ENCODE measurements at places on chromosomes 13 and 19.

DNA sequence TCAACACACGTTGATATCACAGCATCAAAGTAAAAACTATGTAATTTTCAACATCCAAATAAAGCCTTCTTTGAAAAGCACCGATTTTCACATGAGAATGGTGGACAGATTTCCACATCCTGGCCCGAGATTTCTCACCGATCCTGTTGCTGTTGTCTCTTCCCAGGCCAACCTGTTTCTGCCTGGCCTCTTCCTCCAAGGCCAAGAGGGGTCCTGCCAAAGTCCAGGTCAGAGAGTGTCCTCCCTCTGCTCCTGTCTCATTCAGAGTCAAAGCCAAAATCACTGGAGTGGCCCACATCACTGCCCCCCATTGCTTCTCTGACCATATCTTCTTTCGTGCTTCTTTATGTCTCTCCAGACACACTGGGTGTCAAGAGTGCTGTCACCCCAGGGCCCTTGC, 49.5 kb downstream of the CHST8 start:
- no peak for DNase-seq

DNA sequence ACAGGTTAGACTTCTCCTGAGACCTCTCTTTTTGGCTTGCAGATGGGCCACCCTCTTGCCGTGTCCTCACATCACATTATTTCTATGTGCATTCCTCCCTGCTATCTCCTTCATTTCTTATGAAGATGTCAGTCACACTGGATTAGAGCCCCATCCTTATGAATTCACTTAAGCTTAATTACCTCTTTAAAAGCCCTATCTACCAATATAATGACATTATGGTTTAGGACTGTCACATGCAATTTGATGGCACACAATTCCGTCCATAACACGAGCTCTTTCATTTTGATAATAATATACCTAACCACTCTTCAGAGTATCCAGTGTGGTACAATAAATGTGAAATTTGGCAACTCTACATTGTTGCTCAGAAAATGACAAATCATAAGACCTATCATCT, 1037.3 kb downstream of the DIAPH3 start:
- DNase-seq = no peak

DNA sequence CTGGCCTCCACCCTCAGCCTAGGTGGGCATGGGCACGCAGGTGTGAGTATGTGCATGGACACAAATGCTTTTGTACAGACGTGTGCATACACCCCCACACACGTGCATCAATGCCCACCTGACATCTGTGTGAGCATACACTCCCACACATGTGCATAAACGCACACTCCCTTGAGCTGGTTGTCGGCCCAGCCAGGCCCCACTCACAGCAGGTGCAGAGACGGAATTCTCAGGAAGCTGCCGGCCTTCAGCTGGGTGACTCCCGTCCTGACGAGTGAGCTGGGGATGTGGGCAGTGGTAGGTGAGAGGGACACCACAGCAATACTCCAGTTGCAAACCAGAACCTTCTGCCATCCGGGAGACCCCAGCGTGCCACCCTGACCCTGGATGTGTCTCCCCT, 1.0 kb downstream of the LGI4 start:
- no peak for DNase-seq

GRCh38 chr13:110214637-110215036, 92.3 kb downstream of the COL4A1 start:
- no peak for DNase-seq

DNA sequence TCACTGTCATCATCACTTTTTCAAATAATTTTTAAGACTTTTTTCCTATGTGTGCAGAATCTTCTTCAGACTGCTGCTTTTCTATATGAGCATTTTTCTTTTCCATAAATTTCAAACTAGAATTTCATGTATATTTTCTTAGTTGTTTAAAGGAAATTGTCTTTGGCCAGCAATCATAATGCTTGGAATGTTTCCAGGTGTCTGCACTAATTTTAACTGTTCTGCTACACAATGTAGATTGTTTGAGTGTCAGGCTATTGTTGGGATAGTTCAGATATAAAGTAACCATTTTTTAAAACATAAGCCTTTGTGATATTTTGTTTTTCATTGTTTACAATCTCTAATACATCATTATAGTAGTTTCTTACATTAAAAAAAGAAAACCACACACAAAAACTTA, 1418.5 kb downstream of the EFNB2 start:
- DNase-seq = no peak

DNA sequence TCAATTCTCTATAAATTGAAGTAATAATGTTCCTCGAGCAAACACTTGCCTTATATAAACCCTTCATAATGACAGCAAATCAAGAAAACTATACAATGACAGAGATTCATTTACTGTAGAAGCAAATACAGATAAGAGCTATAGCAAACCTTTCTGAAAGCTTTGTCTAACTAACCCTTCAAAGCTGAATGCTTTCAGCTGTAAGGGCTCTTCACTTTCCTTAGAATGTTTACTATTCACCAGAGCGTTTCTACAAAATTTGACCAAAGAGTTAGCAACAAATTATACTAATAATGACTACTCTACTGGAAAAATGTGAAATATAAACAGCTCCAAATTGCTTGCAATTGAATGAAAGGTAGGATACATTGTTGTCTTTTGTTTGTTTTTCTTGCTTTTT, 218.1 kb downstream of the SLITRK5 start:
- DNase-seq = peak; percentile 50

DNA sequence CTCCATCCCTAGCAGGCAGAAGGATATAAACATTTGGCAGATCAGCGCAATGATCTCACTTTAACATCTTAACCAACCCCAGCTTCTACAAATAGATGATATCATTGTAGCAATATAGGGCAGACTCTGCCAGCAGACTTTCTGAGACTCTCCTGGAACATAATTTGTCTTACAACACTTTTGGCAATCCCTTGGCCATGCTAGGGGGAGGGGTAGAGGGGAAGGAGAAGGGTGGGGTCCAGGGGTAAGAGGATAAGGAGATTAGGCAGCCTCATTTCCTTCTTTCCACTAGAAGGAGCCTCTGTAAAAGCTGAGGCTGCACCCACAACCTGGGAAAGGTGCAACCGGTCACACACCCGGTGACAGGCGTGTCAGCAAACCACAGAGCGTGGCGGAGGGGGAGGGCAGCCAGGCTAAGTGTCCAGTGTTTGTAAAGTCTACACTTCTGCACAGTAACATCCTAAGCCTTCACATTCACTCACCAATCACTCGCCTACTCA, 8.7 kb upstream of the UBAC2 start:
- no peak for DNase-seq

DNA sequence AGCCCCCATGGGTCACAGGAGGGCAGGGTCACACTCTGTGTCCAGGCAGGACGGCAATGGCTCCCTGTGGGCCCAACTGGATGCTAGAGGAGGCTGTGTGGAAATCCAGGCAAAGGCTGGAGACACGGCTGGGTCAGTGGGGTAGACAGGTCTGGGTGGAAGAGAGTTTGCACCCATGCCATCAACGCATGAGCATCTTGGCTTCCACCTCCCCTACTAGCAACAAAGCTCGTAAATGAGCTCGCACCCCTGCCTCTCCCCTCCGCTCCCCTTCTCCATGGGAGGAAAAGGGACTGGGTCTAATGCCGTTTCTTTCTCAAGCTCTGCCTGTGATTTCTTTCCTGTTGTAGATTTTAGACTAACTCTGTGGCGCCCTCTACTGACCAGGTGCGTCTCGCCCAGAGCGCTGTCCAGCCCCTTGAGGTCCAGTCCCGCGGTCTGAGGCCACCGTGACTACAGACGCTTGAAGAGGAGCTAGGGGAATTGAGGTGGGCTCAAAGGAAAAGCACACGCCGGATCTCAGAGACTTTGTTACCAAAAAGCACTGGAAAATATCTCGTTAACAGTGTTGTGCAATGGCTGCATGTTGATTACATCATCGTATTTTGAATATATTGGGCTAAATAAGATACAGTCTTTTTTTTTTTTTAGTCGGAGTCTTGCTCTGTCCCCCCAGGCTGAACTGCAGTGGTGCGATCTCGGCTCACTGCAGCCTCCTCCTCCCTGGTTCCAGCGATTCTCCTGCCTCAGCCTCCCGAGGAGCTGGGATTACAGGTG, 50.7 kb upstream of the USP29 start:
- no peak for DNase-seq

DNA sequence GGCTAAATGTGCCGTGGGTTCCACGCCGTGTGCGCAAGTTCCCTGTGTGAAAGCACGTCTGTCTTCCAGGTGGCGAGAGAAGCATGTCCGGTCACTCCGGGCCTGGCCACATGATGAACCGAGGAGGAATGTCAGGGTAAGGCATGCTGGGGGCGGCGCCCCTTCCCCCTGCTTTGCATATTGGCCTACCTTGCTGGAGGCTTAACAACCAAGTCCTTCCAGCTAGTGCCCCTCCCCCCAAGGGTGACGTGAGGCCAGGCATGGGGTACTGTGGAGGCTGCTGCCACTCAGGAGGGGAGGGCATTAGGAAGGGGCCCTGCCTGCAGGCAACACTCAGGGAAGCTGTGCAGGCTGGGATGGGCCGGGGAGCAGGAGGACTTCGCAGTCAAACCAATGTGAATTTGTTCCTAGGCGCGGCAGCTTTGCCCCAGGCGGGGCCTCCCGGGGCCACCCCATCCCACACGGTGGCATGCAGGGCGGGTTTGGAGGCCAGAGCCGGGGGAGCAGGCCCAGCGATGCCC, 12.5 kb downstream of the MICOS13 start:
- DNase-seq = no peak

- no peak for DNase-seq
Measured at GRCh38 chr13:39474600-39474999, 128.4 kb downstream of the LHFPL6 start.

DNA sequence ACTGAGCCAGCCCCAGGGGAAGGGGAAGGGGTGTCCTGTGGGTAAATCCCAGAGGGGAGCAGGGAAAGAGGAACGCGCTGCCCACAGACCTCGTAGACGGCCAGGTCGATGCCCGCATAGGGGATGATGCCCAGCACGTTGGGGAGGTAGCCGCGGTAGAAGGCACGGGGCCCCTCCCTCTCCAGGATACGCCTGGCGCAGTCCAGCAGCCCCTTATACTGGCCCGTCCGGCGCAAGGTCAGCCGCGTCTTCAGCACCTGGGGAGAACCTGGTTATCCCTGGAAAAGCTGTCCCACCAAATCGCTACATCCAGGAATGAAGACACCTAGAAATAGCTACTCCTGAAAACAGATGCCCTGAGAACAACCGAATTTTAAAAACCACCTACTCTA, 7.4 kb downstream of the SLC25A23 start:
- no peak for DNase-seq

DNA sequence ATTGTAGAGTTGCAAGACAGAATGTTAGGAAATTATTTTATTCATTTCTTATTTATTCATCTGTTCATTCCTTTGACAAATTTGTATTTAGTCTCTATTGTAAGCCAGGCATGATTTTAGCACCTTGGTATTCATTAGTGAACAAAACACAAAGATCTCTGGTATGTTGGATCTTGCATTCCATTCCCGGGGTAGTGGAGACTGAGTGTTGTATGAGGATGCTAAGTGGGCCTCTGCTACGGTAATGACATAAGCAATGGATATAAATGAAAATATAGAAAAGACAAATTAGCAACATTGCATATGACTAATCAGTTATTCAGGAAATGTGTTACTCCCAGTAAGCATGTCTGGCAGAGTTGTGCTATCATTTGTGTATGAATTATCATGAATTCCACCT, 449.3 kb downstream of the PCDH17 start:
- no peak for DNase-seq

- no peak for DNase-seq
Measured at GRCh38 chr13:29648760-29649159, 53.3 kb upstream of the SLC7A1 start.

GRCh38 chr19:14409146-14410023, 9.8 kb downstream of the DDX39A start:
- no peak for DNase-seq

DNA sequence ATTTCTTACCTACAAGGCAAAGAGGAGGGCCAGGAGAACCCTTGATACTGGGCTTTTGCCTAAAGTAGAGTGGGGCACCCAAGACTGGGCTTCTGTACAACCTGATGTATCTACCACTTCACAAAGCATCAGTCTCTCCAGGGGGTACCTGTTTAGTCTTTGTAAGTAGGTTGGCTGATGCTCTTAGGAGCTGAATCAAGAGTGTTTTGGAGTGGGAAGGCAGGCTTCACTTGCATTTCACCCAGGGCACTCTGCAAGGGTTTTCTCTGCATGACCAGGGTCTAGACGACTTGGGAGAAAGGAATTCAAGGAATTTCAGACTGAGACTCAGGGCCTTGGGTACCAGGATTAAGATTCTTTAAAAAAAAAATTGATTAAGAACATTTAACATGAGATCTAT, 361.5 kb downstream of the RFC3 start:
- no peak for DNase-seq

Data from NCI-H774 (cell line).